ENCODE measurements at places on chromosomes 11 and 22.

DNA sequence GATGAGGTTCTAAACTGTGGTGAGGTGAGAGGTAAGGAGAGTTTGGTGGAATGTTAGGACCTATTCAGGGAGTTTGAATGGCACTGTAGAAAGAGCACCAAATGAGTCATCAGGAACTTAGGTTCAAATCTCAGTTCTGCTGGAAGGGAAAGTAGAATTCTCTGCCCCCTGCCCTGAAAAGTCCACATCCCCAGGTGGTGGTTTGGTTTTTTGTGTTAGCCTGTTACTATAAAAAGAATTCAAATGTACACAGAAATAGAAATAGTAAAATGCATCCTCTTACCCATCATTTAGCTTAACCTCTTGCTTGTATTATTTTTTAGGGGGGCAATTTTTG is 20.2 kb downstream of the PPFIBP2 start:
- DNase-seq: no peak

DNA sequence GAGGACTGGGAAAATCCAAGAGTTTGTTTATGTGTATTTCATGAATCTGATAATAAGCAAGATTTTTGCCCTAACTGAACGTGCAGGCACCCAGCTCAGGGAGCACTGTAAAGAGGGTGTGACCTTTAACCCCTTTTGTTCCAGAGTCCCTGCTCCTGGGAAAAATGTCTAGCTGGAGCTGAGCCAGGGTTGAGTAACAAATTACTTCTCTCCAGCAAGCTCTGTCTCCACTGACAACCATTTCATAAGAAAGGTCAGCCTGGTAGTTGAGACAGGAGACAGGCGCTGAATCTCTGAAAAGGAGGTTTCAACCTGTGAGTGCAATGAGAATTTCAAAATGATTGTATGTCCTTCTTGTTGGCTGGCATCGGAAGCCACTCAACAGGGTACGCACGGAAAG is 156.4 kb upstream of the NARS2 start:
- DNase-seq: no peak

DNA sequence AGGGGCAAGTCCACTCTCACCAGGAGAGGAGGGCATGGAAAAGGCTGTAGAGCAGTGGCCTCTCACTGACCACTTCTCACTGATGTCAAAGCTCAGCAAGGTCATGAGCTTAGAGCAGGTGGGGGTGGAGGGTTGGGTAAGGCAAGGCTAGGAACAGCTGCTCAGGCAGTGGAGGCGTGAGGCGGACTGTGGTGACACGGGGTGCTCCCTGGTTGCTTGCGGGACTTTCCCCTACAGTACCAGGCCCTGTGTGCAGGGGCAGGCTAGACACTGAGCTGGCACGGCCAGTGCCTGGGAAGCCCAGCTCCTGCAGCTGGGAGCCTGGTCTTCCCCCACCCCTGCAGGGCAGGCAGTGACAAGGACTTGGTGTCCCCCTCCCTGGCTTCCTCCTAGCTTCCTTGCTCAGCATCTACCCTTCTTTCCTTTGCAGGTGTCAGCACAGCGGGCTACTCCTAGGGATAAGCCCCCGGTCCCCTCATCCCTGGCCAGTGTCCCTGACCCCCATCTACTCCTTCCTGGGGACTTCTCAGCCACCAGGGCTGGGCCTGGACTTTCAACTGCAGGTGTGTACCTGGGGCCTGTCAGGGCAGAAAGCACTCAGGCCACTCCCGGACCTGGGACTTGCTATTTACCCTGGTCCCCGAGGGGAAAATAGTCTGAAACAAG is 45.6 kb downstream of the PISD start:
- no peak for DNase-seq

GRCh38 chr11:10764412-10764811 is 13.4 kb downstream of the CTR9 start:
- no peak for DNase-seq

DNA sequence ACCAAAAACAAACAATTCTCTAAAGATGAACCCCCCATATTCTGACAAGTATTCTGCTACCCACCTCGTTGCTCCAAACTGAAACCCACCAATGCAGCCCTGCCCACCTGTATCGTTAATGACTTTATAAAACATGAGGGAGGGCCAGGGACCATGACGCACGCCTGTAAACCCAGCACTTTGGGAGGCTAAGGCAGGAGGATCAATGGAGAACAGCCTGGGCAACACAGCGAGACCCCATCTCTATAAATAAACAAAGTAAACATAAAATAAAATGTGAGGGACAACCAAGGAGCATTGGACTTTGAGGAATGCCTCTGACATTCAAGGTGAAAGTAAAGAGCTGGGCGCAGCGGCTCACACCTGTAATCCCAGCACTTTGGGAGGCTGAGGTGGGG is 39.8 kb upstream of the ATXN10 start:
- no peak for DNase-seq

GRCh38 chr11:131910523-131911387 is 540.3 kb downstream of the NTM start:
- no peak for DNase-seq

DNA sequence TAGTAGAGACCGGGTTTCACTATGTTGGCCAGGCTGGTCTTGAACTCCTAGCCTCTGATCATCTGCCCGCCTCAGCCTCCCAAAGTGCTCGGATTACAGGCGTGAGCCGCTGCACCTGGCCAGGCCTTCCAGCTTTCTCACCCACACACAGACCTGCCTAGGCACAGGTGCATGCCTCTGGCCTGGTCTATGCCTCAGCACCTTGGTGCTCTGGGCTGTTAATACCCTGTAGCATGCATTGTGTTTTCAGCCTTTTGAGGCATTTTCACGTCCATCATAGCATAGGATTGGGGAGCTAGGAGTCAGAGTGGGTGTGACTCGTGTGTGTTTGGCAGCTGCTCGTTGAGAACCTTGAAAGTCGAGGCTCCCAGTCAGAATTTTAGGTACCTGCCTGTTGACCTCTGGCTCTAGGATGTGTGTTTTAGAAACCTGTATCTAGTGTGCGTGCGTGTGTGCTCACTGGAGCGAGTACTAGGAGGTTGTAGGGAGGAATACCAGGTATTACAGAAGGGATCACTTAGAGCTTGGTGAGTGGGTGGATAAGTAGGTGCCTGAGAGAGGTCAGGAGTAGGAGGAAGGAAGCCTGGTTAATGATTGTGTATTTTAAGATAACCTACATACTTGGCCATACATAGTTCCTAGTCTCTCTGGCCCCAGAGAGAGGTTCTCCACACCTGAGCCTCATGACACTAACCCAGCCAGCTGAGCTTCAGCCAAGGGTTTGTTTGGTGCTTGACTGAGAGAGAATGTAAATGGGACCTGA is 20.0 kb downstream of the CRKL start:
- no peak for DNase-seq

DNA sequence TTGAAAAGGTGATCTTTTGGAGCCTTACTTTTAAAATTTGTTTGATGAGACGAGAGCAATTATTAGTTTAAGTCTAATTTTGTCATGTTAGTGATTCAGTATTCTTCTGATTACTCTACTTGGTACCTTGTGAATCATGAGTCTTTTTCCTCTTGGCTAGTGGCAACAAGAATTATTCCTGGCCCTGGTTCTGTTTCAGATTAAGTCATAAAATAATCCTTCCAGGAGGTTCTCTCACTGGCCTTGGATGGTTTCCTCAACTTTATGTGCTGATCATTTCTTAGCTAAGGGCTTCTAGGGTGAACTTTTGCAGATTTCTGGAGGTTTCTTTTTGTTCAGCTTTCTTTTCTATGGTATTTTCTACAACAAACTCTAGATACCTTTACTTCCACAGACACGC is 741.8 kb upstream of the LUZP2 start:
- DNase-seq: no peak

DNA sequence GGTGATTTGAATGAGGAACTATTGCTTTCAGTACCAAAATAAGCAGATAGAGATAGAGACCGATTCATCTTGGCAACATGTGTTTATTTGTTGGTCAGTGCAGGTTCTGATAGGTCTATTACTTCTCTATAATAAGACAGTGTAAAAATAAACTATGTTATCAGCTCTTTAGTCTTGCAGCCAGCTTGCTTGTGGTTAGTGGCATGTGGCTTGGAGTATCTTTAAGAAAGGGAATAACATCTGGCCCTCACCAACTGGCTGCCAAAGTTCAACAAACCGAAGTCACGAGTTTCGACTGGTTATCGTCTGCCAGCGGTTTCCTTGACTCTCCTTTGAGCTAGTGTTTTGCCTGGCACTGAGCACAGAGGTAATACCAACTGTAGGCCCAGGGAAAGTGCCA is 71.8 kb downstream of the CTTN start:
- DNase-seq: peak; percentile 48

DNA sequence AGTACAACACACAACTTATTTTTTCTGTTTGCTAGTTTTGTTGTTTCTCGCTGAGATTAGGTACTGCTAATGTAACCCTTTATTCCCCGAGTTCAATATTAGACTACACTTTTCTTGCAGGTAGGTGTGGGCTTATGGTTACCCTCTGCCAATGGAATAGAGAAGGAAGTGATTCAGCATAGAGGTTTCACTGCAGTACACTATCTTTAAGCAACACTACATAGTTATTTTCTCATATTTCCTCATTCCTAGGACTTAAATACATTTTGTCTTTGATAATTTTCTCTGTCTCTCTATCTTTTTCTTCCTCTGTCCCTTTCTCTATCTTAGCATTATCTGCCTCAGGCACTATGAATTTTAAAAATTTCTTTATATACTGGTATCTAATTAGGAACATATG is 791.0 kb downstream of the FAM181B start:
- DNase-seq: no peak

DNA sequence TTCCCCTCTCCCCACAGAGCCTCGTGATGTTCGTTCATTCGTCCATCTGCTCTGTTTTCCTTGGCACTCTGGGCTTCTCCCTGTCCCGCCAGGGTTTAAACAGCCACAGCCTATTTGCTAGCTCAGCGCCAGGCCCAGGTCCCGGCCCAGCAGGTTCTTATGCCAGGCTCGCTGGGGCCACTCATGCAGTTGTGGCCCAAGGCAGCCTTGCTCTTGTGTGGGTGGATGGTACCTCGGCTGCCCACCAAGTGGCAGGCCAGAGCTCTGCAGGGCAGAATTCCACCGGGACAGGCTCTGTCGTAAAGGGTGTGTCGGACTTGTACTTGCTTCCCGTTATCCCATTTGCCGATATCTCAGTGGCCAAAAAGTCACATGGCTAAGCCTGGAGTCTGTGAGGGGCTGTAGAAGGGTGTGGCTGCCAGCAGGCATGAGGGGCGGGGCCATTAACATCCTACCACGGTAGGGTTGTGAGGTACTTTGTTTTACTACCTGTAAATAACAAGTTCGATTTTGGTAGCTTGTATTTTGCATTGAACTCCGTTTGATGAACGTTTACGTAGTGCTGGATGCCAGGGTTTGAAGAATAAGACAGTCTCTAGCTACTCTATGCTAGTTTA is 7.9 kb downstream of the FAM118A start:
- DNase-seq: no peak

DNA sequence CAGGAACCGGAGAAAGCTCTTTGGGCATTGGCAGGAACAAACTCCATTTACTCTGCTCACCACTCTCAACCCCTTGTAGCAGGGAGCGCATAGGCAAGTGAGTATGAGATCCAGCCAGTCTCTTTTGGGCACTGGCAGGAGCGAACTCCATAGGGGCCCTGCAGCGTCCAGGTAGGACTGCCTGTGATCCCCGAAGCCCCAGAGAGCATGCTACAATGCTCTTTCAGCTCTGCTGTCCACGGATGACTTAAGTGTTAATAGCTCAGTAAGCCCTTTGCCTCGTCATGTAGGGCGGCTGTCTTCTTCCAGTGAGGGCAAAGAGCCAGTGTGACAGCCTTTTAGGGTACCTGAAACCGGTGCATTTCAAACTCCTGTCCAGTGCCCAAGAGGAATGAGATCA is 1525.6 kb upstream of the RAG2 start:
- no peak for DNase-seq

- no peak for DNase-seq
These were observed 43.6 kb downstream of the SYN3 start for GRCh38 chr22:33014621-33015020.

DNA sequence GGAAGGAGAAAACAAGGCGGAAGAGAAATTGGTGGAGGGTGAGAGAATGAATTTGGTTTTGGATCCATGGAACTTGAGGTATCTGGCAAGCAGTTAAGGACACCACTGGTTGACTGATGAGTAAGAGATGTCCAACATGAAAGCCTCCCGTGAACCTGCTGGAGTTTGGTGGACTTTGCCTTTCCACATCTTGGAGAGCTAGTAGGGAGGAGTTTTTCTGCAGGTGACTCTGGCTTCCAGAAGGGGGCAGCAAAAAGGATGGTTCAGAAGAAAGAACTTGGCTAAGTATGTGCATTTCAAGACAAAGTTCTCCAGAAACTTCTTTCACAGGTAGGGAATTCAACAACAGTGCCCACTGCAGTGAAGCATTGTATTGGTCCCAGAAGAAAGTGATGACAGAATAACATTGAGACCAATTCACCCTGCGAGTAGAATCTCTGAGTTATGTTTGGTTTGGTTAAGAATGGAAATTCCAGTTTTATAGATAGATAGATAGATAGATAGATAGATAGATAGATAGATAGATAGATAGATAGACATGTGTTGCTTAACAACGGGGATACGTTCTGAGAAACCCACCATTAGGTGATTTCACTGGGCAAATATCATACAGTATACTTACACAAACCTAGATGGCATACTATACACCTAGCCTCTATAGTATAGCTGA is 28.5 kb downstream of the DCDC1 start:
- no peak for DNase-seq

- no peak for DNase-seq
These were observed 41.5 kb upstream of the PPARA start for GRCh38 chr22:46108564-46109473.

DNA sequence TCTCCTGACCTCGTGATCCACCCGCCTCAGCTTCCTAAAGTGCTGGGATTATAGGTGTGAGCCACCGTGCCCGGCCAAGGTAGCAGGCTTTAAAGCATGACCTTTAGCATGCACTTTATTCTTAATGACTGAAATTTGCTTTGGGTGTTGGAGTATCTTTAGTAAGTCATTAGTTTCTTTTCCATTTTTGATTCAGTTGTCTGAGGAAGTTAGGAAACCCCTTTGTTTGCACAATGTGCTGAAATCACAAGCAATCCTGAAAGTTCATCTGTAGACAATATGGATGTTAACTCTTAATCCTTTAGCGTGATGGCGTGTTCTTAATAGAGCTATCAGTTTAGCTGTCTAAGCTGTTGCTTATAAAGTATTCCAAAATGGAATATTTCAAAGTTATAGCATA is 16.8 kb downstream of the SDHD start:
- no peak for DNase-seq

GRCh38 chr11:36251823-36252222 is 37.4 kb downstream of the COMMD9 start:
- no peak for DNase-seq

DNA sequence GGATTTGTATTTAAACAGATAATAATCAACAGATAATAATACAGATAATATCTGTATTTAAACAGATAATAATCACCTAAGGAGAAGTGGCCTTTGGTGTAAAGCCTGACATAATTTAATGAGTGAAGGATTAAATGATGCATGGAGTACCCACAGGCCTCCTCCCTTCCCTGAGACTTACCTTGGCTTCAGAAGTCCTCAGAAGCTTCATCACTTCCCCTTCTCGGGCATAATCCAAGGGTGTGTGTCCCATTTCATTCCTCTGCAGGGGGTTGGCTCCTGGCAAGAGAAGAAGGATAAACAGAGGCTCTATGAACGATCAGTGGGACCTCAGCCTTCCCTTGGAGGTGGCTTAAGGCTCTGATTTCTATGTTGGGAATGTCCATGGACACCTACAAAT is 85.5 kb upstream of the PHOX2A start:
- DNase-seq: no peak

- DNase-seq: no peak
These were observed 1.7 kb upstream of the TUBGCP6 start for GRCh38 chr22:50246242-50247175.
